ENCODE measurements at places on chromosomes 1 and 21.

DNA sequence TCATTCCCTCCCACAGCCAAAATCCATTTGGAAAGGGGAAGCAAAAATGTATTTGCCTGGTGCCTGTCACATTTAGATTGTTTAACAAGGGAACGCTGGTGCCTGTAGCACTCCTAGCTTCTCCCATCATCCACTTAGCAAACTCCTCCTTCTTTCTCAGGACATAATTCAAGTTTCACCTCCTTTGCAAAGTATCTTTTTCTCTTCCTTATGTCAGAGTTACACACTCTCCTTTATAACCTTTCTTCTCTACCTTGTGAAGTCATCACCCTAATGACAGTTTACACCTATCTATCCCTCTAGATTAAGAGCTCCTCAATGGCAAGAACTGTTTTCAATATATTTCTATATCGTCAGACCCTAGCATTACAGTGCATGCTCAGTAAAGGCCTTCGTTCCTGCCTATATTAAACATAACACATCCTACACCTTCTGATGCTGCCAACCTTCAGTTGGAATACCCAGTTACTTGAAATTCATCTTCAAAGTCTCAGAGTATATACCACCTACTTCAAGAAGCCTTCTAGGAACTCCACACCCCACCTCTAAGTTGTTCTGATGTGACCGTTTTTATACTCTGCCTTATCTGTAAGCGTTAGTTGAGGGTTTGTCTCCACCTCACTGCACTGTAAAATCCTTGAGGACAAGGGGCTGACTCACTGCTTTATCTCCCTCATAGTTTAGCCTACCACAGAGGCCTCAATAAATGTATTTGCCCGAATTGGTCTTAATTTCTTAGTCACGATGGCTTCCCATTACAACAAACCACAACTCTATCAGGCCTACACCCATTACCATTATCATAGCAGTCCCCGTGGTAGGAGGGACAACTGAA lies 1.0 kb upstream of the EPS15 start:
- DNase-seq = no peak

GRCh38 chr1:222923506-222923905 lies 108.7 kb downstream of the DISP1 start:
- no peak for DNase-seq

- DNase-seq = no peak
Measured at GRCh38 chr1:47592296-47593012, 154.6 kb downstream of the FOXD2 start.

DNA sequence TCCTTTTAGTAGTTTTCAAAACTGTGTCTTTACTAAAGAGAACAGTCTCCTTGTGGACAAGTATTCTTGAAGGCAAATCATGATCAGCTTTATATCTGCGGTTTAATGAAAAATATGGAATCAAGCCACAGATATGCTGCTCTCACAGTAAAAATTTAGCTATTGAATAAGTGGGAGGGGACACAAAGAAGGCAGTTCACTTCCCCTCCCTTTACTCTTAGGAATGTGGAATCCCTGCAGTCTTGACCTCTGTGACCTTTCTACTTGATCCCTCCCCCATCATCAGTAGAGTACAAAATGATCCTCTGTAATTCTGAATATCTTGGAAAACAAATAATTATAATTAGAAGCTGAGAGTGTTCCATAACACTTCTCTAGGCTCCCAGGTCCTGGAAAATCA lies 136.7 kb upstream of the HOOK1 start:
- DNase-seq = no peak

GRCh38 chr1:234520908-234521817 lies 42.2 kb upstream of the TARBP1 start:
- no peak for DNase-seq

DNA sequence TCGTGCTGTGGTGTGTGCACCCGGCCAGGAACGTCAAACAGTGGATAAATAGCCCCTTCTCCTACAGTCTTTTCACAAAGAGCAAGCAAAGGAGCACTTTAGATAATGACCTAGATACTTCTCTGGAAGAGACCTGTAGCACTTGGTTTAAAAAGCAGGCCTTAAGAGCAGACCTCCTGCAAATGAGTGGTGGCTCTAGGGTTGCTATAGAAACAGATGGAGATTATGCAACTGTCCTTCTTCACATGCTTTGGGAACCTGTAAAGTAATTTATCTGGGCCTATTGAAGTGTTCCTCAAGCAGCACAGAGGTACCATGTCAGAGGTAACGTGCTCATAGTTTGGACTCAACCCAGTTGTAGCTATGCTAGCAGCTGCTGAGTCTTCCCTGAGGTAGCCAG lies 208.2 kb upstream of the KIAA0040 start:
- no peak for DNase-seq

DNA sequence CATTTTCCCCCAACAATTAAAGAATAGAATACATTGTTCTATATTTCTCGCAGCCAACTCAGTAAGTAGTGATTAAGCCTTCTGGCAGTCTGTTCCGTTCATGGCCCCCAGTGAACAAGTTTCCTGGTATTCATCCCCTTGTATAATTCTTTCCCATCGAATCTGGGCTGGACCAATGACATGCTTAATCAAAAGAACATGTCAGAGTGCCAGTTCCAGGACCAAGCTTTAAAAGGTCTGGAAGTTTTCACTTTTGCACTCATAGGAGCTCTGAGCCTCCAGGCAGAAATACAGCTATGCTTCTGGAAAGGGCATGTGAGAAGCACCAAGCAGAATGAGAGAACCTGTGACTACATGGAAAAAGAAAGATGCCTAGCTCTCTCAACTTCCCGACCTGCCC lies 22.5 kb upstream of the DPYD start:
- DNase-seq = no peak

DNA sequence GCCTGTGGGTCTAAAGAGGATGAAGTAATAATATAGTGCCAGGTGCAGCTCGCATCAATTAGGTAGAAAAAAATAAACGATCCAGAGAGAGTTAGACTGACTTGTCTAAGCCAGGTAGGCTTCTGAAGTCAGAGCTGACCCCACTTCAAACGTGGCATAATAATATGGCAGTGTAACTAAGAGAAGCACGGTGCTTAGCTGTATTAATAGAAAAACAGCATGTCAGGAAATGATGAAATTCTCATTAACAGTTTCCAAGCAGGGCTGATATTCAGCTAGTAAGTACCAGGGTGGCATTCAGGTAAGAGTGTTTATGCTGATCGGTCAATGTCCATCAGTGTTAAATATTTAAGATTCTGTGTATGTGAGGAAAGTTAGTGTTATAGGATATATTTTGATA lies 145.8 kb upstream of the SAMSN1 start:
- no peak for DNase-seq

DNA sequence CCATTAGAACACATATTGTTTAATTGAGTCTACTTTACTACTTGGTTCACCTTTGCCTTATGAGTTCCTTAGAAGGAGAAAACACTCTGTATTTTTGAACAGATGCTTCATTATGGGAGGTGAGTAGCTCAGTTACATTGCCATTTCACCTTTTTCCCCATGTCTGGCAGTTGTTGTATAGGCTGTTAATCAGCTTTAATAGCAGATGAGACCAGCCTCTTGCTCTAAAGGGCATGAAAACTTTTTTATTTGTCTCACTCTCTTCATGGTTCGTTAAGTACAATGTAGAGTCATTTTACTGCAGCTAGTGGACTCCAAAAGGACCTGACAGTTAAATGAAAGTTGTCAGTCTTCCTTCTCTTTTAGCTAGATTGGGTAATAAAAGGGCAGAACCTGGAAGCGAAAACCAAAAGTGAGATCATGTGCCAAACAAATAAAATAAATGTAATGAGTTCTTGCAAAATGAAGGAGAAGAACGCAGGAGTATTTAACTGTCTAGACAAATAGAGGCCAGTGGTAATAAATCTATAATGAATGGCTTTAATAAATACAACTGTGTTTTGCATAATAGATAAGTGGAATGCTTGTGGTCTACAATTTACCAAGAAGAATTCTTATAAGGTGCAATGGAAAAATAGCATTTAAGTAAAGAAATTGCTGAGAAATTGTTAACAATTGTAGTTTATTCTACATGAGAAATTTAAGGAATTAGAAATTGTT lies 180.0 kb upstream of the NEGR1 start:
- DNase-seq = no peak

GRCh38 chr1:244376126-244376525 lies 75.6 kb downstream of the ADSS2 start:
- no peak for DNase-seq

- DNase-seq = no peak
Measured at GRCh38 chr1:116919802-116920201, 10.1 kb downstream of the PTGFRN start.

GRCh38 chr1:94245747-94246438 lies 8.5 kb upstream of the ARHGAP29 start:
- no peak for DNase-seq

- DNase-seq = no peak
Measured at GRCh38 chr1:198232378-198232777, 75.6 kb downstream of the NEK7 start.

- no peak for DNase-seq
Measured at GRCh38 chr1:2950926-2951305, 70.4 kb upstream of the ACTRT2 start.

DNA sequence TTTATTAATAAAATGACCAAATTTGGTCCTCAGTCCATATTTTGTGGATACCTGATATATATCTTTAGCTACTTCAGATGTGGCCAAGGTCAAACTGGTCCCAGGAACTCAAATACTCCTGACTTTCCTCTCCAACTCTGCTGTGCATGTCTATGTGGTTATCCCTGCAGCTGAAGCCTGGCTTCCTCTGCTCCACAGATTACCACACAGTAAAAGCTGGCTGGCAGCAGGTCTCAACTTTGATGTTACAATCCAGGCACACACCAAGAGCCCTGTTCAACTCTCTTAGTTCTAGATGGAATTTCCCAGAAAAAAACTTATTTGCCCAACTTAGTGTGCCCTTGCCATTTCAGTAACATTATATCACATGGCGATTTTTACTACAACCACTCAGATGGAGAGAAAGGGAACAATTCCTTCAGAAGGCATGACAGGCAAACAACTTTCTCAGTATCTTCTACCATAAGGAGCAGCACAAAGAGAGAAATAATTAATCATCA lies 479.5 kb downstream of the PLPP3 start:
- DNase-seq = no peak

DNA sequence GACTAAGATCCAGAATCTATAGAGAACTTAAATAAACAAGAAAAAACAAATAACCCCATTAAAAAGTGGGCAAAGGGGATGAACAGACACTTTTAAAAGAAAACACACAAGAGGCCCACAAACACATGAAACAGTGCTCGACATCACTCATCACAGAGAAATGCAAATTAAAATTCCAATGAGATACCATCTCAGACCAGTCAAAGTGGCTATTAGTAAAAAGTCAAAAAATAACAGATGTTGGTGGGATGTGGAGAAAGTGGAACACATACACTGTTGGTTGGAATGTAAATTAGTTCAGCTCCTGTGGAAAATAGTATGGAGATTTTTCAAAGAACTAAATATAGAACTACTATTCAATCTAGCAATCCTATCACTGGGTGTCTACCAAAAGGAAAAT lies 143.1 kb downstream of the IFI44 start:
- DNase-seq = no peak

DNA sequence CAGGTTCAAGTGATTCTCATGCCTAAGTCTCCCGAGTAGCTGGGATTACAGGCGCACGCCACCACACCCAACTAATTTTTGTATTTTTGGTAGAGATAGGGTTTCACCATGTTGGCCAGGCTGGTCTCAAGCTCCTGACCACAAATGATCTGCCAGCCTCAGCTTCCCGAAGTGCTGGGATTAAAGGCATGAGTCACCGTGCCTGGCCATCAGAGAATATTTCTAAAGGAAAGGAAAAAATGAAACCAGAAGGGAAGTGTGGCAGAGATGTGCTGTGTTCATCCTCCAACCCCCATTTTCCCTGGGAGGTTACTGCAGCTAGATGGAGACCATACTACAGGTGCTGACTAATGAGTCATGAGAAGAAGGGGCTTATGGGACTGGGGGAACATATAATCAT lies 964.1 kb downstream of the TTLL7 start:
- DNase-seq = no peak

- no peak for DNase-seq
Measured at GRCh38 chr1:47617381-47618221, 179.8 kb downstream of the FOXD2 start.

DNA sequence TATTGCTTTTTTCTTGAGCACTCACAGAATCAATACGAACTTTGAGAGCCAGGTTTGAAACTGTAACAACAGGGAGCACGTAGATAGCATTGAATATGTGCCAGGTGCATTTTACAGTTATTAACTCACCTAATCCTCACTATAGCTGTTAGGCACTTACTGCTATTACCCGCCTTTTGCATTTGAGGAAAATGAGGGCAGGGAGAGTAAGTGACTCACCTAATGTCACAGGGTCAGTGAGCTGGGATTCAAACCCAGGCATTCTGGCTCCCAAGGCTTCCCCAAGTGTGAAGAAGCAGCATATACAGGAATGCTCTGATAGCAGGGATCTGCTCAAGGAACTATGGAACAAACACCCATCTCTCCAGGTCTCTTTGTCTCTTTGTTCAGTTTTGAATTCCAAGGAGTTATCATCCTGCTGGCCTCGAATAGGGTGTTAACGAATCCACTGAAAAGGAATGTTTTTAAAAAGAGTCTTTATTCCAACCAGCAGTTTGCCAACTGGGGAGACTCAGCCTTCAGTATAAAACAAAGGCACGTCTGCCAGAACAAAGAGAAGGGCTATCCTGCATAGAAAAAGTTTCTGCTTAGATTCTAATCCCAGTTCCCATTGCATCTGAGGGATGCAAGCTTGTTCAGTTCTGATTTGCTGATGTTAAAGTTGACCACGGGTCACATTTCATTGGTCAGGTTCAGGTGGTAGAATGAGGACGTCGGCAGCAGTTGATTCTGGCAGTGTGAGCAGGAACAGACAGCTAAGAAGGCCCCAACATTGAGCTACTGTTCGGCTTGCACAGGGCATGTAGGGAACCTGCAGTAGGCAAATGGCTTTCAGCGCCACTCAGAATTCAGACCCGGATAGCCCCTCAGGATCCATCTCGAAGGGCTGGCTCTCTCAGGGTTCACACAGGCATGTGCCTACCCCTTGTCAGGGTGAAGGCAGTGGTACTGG lies 22.1 kb downstream of the TRIM67 start:
- no peak for DNase-seq

DNA sequence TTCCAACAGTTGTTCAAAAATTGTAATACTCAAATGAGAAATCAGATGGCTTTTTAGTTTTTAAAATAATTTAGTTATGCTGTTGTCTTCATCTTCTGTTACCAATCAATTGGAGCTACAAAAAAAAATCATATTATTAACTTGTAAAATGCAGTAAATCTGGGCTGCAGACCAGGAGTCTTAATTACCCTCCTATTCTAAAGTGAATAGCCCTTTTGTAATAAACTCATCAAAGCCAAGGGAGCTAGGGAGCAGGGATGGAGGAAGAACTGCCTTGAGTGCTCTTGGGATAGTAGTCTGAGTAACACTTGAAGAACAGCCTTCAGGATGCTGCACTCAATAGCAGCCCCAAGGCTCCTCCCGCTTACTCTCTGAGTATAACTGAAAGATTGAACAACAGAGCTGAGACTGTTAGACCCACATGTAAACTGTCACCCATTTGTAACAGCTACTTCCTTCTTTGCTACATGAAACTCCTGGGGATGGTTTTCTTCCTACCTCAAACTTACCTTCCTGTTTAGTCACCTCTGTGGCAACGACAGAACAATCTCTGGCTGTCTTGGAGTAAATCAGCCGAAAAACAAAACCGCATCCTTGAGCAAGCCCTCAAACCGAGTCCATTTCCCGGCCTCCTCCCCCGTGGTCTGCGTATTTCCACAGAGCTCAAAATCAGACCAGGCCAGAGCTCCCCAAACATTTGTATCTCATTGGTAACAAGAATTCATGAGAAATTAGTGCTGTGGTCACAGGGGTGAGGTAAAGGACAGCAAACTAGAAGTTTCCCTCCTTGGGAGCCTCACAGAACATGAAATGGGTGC lies 55.9 kb downstream of the CD58 start:
- no peak for DNase-seq

GRCh38 chr1:7642418-7642704 lies 128.7 kb upstream of the VAMP3 start:
- no peak for DNase-seq

Measured in activated CD4-positive, CD25-positive, alpha-beta regulatory T cell treated with anti-CD3 and anti-CD28 coated beads, Interleukin-2, amount 50 U/mL, for 16 hours (primary cell).